ENCODE measurements at places on chromosomes 3 and 15.
A peak's percentile ranks its signal among the peaks of the same experiment; 100 is the strongest.

DNA sequence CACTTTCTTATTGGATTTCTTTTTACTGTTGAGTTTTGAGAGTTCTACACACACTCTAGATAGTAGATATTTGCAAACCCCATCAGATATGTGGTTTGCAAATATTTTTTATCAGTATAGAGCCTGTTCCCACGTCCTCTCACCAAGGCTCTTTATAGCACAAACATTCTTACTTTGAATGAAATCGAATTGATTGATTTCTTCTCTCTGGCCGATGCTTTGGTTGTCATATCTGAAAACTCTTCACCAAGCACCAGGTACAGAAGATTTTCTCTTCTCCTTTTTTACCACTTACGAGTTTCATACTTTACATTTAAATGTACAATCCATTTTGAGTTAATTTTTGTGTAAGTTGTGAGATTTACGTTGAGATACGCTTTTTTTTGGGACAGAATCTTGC, 163.4 kb downstream of the PTPRG start:
- DNase-seq, result no peak

GRCh38 chr15:70376929-70377691, 279.4 kb upstream of the TLE3 start:
- DNase-seq, result no peak

- no peak for DNase-seq
Measured at GRCh38 chr3:150739200-150739863, 23.6 kb downstream of the SIAH2 start.

DNA sequence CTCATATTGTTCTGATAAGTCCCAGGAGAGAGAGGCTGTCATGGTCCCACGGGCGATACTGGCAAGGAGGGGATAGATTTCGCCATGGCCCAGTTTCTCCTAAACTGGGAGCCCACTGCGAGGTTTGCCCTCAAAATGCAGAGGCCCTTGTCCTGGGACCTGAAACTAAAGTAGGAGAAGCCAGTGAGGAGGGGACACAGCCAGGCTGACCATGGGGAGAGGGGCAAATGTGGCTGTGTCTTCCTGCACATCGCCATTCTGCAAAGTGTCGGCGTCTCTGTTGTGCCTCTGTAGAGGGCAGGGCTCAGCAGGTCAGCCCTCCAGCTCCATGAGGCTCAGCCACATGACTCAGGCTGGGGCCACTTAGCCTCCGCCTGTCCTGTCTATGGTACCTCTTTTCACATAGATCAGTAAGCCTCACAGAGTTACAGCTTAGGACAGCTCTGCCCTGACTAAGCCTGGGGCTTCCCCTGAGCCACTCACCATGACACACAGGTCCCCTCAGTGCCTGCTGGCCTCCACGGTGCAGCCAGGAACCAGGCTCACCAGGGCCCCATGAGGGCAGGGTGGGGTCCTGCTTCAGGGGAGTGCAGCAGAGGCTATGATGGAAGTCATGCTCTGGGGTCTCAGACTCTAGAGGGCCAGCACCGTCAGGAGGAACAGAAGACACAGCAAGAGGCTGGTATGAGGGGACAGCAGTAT, 28.6 kb upstream of the PLXNA1 start:
- no peak for DNase-seq

- DNase-seq, result no peak
Measured at GRCh38 chr15:55823191-55823670, 80.3 kb upstream of the PRTG start.

- DNase-seq, result no peak
Measured at GRCh38 chr3:138359919-138360868, 11.8 kb downstream of the MRAS start.

DNA sequence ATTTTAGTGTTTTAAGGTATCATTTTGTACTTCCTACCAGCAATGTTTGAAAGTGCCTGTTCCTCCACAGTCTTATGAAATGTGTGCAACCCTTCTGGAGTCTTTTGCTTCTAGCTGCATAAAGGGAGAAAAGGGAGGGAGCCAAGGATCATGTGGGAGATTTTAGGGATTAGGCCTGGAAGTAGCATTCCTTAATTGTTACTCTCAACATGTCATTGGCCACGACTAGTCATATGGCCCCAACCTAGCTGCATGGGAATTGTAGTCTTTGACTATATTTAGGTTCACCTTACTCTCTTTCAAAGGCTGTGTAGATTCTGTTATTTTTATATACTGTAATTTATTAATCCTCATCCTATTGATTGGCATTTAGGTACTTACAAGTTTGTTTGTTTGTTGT, 14.9 kb downstream of the CRTAP start:
- DNase-seq, result no peak

DNA sequence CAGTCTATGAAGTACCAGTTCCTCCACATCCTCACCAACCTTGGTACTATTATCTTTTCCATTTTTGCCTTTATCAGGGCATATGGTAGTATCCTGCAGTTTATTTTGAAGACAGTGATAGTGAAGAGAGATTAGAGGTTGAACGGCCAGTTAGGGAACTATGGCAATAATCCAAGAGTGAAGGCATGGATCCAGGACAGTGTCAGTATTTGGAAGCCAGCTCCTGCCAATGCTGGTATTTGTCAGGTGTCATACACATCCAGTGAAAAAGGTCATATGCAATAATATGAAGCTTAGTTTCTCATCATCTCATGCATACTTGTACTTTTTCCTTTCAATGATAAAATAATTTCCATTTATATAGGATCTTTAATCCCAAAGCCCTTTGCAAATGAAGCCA, 56.8 kb upstream of the KCNMB2 start:
- no peak for DNase-seq

GRCh38 chr15:71775856-71776255, 34.5 kb upstream of the NR2E3 start:
- DNase-seq, result no peak

- no peak for DNase-seq
Measured at GRCh38 chr3:14201940-14202684, 23.5 kb downstream of the LSM3 start.

DNA sequence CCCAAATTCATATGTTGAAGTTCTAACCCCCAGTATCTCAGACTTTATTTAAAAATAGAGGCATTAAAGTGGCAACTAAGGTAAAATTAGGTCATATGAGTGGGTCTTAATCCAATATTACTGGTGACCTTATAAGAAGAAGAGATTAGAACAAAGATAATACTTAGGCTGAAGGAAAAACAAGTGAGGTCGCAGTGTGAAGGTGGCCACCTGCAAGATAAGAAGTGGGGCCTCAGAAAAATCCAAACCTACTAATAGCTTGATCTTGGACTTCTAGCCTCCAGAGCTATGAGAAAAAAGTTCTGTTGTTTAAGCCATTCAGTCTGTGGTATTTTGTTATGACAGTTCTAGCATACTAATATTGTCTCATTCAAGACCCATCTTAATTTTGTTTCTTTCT, 159.9 kb upstream of the PEX5L start:
- DNase-seq, result no peak

GRCh38 chr15:92917598-92918407, 17.7 kb downstream of the CHD2 start:
- peak; percentile 86 for DNase-seq

DNA sequence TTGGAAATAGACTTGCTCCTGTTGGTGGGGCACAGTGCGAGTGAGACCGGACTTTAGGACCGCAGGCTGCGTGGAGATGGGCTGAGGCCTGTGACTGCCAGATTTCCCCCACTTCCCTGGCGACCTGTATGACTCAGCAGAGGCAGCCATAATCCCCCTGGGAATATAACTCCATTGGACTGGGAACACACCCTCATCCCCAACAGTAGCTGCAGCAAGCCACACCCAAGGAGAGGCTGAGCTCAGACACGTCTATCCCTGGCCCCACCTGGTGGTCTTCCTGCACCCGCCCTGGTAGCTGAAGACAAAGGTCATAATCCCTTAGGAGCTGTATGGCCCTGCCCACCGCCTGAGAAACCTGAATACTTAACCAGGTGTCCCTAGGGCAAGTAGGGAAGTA, 42.6 kb downstream of the DZIP1L start:
- no peak for DNase-seq

DNA sequence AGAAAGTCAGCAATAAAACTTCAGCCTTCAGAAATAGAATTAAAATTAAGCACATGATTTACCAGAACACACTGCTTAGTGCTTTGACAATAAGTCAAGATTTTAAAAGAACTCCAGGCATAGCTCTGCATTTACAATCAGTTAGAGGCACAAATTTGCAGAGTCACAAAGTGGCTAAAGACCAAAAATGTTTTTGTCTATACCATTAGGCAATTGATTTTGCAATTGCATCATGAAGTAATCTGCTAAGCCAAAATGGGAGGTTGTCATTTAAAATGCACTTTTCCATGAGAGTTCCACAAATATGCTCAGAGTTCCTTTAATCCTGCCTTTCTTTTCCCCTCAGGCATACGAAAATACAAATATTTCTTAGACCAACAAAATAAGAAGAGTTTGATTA, 10.1 kb upstream of the DCP1A start:
- no peak for DNase-seq

DNA sequence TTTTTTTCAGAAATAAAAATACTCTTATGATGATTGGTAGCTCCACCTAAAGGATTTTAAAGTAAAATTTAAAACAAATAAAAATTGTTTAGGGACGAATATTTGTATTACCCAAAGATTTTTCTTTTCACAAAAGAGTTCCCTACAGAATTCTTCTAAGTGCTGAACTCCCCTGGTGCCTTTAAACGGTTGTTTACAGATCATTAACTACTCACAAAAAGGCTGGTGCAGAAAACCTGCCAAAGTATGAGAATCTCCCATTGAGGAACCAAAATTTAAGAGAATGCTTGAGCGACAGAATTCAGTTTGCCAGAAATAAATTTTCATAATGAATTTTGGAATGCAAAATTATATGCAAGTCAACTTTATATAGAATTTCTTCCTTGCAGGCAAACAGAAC, 497.8 kb upstream of the NR2F2 start:
- no peak for DNase-seq

GRCh38 chr15:46354443-46354842, 719.6 kb downstream of the SQOR start:
- no peak for DNase-seq

DNA sequence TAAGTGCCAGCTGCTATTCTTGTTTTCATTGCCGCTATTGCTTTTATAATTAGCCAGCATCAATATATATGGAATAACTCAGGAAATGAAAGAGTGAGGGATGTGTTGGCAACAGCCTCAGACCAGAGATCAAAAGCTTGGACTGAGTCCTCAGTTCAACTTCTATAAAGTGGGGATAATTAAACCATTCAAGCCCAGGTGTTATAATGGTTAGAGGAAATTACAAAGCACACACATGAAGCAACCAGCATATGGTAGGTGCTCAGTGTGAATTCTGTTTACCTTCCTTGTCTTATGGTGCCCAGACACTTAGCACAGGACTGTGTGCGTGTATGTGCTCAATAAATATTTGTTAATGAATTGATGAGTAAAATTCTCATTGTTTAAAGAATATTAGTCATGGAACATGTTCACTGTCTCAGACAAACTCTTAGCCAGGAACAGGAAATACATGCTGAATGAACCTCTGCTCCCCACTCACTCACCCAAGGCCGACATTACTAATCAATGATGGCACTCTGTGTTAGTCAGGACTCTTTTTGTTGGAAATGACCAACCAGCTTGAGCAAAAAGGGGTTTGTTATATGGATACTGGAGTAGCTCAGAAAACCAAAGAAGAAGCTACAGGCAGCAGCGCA, 16.7 kb upstream of the CCDC174 start:
- peak; percentile 13 for DNase-seq
